ENCODE measurements at places on chromosomes 3 and 15.

DNA sequence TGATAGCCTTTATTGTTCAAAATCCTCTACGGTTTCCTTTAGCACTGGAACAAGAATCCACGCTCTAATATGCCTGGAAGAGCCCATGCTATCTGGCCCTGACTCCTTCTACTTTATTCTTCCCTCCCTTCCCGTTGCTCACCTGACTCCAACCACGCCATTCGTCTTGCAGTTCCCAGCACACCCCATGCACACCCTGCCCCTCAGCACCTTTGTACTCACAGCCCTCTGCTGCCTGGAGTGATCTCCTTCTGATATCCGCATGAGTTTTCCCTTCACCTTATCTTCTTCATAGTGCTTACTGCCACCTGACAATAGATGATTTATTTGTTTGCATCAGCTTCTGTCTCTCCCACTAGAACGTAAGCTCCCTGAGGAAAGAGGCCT lies 16.6 kb upstream of the BCL2A1 start:
- DNase-seq = no peak

- no peak for DNase-seq
These were observed 142.6 kb downstream of the PLCL2 start for GRCh38 chr3:17027318-17027717.

DNA sequence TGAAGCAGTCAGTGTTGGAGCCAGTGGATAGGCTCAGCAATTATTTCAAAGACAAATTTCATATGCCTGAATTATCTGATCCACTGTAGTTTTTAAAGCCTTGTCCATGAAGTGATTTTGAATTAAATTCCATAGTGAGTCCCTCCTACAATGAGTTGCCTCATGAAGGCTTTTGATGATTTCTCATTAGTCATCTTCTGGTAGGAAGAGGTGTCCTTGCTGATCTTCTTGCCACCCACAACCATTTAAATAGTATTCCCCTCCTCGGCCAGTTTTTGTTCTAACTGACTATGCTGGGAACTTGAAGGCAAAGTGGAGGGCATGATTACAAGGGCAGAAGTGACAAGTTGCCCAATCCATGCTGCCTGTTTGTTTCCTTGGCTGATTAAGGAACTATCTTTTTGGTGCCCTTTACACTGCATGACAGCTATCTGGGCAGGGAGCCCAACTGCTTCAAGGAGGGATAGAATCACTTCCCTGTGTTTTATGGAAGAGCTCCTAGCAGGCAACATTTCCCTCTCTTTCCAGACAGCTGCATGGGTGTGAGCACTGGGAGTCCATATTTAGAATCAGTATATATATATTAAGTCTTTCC lies 617.5 kb downstream of the ZPLD1 start:
- no peak for DNase-seq

GRCh38 chr3:36635731-36636130 lies 128.6 kb downstream of the DCLK3 start:
- no peak for DNase-seq

GRCh38 chr15:93321881-93322282 lies 232.9 kb upstream of the RGMA start:
- no peak for DNase-seq

- no peak for DNase-seq
These were observed 2.9 kb downstream of the RNU6-1 start for GRCh38 chr15:67836955-67837354.
